ENCODE measurements at places on chromosomes 13 and 19. TPM values are rescaled to one million over a fixed set of nuclear protein-coding genes. Genes with fewer than 3 reads are reported as not detected.

DNA sequence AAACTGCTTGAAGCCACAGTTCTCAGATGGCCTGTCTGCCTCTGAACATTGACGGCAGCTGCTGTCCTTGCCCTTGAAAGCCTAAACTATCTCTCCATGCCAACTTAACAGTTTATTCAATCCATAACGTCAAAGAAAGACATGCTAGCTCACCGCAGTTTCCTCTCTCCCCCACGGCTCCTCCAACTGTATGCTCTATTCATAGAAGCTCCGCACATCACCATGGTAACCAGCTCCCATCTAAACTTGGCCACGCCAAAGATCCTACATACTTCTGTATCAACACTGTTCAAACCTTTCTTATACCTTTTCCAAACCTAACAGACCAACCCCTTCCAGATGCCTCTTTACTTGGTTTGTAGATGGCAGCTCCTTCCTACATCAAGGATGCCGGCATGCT is 48.6 kb downstream of the ZNF91 start:
- no peak for DNase-seq

GRCh38 chr19:23558541-23558940 is 128.5 kb downstream of the ZNF675 start:
- no peak for DNase-seq

GRCh38 chr13:59488436-59488835 is 675.3 kb downstream of the DIAPH3 start:
- no peak for DNase-seq

GPR12 gene
- 0.53 TPM for total RNA-seq

DNA sequence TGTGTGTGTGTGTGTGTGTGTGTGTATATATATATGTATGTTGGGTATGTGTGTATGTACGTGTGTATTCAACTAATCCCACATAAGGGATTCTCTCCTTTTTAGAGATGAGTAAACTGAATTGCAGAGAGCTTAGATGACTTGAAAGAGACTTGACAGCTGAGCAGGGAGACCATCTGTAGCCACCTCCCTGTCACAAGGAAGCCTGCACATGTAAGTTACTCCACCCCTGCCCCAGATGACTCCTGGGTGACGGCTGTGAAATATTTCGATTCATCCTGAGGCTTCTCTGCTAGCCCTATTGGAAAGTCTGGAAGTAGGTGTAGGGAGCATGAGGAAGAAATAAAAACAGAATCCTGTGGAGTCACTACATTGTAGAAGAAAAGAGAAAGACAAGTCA is 480.4 kb downstream of the FOXO1 start:
- no peak for DNase-seq

GRCh38 chr19:17479325-17479791 is 9.0 kb downstream of the SLC27A1 start:
- no peak for DNase-seq

DNA sequence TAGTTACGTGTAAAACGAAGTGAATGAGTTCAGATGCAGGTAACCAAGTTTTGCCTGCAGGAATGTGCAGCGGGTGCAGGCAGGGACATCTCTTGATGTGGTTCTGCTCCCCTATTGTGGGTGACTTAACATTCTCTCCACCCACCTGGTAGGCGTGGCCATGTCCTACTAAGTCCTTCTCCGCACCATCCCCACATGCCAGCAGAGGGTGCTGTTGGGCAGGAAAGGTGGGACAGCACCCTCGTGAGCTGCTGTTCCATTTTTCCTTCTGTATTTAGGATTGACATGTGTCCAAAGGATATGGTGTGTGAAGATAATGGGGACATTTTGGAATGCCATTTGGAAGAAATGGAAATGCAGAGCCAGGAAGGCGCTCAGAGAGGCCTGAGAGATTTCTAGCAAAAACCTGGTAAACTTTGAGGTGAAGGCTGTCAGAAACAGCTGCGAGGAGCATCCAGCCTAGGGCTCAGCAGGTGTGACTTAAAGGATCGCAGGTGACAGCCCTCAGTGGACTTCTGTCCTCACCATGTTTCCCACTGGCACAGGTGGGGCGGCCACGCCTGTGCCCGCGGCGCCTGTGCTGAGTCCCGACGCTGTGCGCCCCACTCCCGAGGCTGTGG is 26.2 kb upstream of the MCF2L start:
- DNase-seq: peak; percentile 99

FUT3 gene
- not detected for total RNA-seq

- no peak for DNase-seq
Measured at GRCh38 chr13:35824395-35824794, 306.8 kb downstream of the DCLK1 start.

Measured in sciatic nerve (tissue), 2 donors.